ENCODE measurements at places on chromosomes 16 and 17. TPM values are rescaled to one million over a fixed set of nuclear protein-coding genes. Genes with fewer than 3 reads are reported as not detected.

Gene IGFALS
- total RNA-seq = not detected

- DNase-seq = no peak
These were observed 9.3 kb upstream of the KRT17 start for GRCh38 chr17:41633556-41634199.

GRCh38 chr17:60065136-60065535 is 13.6 kb downstream of the HEATR6 start:
- DNase-seq = peak; percentile 42

DNA sequence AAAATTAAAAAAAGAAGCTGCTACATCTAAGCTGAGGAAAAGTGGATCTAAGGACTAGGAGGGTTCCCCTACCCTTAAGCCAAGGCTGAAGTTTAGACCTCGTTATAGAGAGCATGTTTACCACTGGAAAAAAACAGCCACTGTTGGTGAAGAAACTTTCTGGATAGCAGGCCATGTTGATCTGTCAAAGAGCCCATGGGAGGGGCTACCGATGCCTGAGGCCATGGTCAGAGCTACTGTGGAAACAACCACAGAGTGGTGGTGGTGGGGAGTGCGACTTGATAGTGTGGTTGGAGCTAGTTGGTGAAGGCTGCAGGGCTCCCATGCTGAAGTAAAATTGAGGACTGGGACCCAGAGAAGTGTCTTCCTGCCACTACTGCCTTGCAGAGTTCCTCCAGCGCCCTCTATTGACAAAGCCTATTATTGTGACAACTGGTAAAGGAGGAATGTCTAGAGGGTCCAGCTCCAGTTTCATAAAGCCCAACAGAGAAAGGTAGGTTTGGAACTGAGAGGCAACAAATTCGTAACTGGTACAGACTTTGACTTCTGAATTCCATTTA is 12.7 kb upstream of the FAM20A start:
- DNase-seq = no peak

Gene TBC1D3H
- total RNA-seq = not detected
